Upper lobe of left lung (tissue), 6 donors: ENCODE measurements at places on chromosomes 7 and 10. TPM values are rescaled to one million over a fixed set of nuclear protein-coding genes. Genes with fewer than 3 reads are reported as not detected.

The KLF6 gene
- 209 TPM for total RNA-seq

The CDNF gene
- total RNA-seq: 0.94 TPM

The GIMAP5 gene
- 103 TPM for total RNA-seq

The PDZD7 gene
- total RNA-seq: 2.0 TPM

The CDC14C gene
- total RNA-seq: not detected
